ENCODE measurements at places on chromosomes 5 and 9.

DNA sequence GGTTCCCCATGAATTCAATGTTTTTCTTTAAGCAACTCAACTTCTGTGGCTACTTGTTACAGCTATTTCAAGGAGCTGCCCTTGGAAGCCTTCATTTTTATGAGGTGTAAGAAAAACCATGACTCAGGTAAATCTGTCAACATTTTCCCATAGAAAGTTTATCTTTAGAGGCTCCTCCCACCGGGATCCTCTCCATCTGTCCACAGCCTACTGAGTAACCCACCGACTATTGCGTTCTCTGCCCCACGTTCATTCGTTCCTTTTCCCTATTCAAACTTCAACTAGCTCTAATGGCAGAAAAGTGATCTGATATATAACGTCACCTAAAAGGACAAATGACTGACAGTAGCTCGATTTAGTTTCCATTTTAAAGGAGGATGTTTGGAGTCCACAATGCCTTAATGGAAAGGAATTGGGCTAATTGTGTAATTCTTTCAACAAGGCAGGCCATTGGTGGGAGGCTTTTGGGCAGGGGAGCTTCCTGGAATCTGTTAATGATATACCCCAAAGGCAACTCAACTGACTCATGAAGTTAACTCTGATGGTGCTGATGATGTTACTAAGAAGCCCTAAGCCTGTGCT lies 29.3 kb upstream of the NR3C1 start:
- DNase-seq: no peak

DNA sequence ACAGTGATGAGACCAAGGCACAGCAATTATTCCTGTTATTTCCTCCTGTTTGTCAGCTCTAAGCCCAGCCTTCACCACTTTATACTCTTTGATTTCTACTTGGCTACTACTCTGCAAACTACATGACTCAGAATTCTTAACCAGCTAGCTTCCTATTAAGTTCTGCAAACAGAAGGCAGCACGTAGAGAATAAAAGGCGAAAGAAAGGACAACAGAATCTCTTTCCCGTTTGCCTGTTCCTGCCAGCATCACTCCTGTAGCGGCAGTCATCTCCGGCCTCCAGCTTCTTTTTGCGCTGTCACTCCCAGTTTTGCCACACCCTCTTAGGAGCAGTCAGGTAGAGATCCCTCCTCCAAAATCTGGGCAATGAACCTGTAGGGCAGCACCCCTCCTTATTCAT lies 29.9 kb downstream of the DPYSL3 start:
- peak; percentile 47 for DNase-seq

GRCh38 chr5:118185018-118185417 lies 803.3 kb downstream of the DTWD2 start:
- DNase-seq: no peak

- no peak for DNase-seq
Measured at GRCh38 chr9:90064248-90064647, 459.4 kb downstream of the GADD45G start.

DNA sequence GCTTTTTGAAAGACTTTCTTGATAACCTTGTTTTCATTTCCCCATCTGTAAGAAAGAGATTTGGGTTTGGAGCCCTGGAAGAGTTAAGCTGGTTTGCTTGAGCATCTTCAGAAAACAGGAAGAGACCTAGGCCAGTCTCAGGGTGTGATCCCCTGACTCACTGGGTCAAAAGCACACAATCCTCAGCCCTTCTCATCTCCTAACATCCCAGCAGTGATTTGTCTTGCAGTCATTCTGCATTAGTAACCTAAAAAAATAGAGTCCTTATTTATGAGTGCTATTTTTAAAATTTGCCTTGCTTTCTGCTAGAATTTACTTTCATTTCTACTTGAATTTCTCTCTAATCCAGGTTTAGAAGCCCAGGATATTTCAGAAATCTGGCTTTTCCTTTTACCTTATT lies 16.4 kb upstream of the ARSB start:
- no peak for DNase-seq

DNA sequence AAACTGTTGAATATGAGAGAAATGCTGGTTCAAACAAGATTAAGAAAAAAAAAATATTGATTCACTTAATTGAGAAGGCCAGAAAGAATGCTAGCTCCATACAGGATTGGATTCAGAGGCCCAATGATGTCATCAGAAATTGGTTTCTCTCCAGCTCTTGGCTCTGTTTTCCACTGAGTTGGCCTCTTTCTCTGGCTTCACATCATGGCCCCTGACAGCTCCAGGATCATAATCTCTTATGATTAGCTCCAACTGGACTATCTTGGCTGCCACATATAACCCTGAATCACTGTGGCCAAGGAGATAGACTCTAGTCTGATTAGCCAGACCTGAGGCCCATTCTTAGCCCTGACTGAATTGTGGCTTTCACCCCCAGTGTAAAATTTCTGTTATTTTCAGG lies 244.7 kb upstream of the GRAMD2B start:
- DNase-seq: peak; percentile 87

GRCh38 chr9:75844321-75844720 lies 46.2 kb upstream of the PCSK5 start:
- DNase-seq: no peak

GRCh38 chr5:180645274-180646204 lies 3.9 kb downstream of the FLT4 start:
- no peak for DNase-seq

DNA sequence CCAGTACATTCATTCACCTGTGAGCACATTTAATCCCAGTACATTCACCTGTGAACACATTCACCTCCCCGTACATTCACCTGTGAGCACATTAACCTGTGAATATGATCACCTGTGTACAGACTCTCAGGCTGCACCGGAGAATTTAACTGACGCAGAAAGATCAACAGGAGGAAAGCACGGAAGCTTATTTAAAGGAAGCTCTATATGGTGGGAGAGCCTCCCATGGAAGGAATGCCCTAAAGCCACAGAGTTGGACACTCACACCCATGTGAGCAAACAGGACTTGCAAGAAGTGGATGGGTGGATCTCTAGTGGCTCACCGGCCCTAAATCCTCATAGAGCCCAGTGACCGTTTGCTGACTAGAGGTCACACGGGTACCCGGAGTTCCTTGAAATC lies 38.2 kb downstream of the TRIP13 start:
- no peak for DNase-seq

DNA sequence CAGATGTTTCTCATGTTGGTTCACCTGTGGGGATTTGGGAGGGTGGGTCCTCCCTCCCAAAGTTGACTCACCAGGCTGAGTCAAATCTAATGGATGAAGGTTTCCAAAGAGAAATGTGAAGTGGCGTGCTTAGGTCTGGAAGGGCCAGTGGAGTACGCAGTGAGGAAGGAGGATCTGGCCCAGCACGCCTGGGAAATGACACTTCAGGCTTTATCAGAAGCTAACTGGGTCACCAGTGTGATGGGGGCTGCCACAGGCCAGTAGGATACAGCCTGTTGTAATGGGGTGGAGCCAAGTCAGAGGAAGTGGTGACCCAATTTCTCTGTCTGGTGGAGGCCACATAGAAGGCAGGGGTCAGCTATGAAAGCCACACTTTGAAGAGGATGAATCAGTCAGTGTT lies 18.0 kb downstream of the POLR1E start:
- DNase-seq: no peak

DNA sequence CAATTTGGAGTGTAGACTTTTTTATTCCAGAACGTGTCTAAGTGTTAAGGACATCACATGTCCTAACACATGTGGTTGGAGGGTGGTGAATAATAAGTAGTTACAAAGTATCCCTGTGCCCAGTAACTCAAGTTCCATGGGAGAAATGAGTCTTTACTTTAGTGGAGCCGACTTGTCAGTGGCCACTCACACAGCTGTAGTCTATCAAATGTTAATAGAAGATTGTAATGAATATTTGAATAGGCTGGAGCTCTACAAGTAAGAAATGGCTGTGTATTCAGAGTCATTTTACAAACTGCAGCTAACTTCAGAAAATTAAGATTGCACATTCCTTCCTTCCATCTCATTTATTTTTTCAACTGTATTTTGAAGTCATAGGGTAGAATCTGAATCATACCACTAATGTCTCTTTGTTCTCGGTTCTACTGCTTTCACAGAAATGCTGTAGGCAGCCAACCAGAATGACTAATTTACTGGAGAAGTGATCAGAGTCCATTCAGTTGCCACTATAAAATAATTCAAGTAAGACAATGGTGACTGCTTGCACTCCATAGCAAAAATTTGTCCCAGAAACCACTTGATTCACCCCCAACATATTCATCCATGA lies 394.8 kb downstream of the NR2F1-AS1 start:
- DNase-seq: no peak

DNA sequence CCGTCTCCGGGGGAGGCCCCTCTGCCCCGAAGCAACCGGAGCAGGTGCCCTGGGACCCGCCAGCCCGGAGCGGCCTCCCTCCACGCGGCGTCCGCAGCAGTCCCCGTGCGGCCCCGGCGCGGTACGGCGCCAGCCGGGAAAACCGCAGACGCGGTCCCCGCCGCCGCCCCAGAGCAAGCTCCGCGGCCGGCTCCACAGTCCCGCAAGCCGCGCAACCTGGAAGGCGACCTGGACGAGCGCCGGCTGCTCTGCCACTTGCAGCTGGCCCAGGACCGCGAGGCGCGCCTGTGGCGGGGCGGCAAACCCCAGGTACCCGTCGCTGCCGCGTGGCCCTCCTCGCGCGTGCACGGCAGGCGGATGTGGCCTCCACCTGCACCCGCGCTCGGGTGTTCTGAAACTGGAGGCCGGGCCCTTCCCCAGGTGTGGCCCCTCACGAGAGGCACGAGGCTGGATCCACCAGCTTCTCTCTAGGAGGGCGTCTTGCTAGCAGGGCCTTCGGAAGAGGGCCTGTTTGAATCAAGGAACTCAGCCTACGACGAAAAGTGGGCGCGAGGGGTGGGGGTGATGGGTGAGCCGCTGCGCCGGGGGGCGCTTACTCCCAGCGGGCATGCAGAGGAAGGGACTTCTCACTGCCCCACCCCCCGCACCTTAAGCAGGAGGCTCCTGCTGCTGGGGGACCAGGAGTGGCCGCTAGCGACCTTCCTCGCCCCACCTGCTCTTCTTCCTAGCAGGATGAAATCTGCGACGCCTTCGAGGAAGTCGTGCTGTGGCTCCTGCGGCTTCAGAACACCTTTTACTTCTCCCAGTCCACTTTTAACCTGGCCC lies 602 bp downstream of the CCNI2 start:
- no peak for DNase-seq

DNA sequence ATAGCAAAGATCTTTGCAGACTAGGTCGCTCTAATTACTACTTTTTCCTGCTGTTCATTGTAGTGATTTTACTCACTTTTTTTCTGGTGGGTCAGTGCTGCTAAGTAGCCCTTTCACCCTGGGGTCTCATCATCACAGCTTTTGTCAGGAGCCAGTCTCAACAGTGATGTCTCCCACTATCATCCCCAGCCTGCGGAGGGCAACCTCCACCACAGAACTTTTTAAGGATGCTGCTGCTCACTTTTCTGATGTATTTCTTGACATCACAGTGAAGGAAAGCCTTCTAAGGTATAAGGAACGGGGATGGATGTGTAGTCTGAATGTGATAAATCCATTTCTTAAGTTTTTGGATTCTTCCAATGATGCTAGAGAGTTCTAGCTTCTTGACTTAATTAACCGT lies 242.5 kb upstream of the RIOK2 start:
- no peak for DNase-seq

- no peak for DNase-seq
Measured at GRCh38 chr5:158485604-158486081, 614.1 kb downstream of the EBF1 start.

- DNase-seq: no peak
Measured at GRCh38 chr9:131835151-131835910, 95.5 kb upstream of the RAPGEF1 start.

DNA sequence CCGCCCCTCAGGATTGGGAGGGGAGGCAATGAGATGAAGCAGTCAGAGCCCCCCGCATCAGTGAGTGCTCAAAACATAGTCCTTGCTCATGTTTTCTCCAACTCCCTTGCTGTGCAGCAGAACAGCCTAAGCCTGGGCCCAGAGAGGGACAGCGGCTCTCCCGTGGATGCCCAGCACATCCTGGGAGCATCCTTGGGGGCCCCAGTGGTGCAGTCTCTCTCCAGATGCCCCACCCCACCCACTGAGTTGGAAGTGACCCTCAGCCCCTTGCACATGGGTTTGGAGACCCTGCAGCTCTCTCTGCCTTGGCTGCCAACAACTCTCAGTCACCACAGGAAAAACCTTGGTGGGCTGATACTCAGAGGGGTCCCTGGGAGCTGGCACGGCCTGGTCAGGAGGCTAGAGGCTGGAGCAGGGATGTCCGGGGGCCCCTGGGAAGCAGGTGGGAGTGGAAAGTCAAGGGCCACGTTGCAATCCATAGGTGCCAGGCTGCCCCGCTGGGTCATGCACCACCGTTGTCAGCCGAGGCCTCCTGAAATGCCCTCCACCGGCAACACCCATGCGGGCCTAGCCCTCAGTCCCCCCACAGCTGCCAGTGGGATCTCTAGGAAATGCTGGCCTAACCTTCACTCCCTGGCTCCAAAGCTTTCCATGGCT lies 242.5 kb downstream of the PBX3 start:
- DNase-seq: no peak

- DNase-seq: no peak
Measured at GRCh38 chr5:4572311-4573100, 567.6 kb upstream of the ADAMTS16 start.

All from NCI-H446 treated with DMSO at 0.1 percent for 48 hours (cell line).